ENCODE measurements at places on chromosomes 4 and X.
A peak's percentile ranks its signal among the peaks of the same experiment; 100 is the strongest.

GRCh38 chrX:86946569-86946968 is 571.0 kb upstream of the KLHL4 start:
- DNase-seq = no peak

GRCh38 chr4:152073351-152074087 is 312.7 kb upstream of the GATB start:
- DNase-seq = no peak

DNA sequence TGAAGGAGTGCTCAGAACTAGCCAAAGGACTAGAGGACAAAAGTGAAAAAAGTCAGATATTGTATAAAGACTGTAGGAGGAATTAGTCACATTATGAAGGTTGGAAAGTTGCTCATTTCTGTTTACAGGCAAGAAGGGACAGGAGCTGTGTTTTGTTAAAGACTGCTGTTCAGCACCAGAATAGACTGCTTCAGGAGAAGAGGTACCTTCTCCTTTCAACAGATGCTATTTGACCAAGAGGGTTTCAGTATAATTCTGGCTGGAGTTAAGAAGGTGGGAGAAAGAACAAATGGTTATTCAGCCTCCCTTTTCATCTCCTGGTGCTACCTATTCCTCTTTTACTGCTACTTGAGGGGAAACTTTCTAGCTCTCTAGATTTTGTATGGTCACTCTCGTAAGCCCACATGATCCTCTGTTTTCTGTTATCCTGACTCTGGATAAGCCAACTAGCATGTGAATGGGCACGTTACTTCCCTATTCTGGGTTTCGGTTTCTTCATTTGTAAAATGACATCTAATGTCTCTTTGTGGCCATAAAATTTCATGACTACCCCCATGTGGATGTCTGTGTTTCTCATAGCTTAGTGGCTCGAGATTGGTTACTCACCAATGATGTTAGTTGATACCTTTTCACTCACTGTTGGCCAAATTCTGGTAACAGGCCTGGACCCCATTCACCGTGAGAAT is 68.9 kb downstream of the SH2D1A start:
- DNase-seq = no peak

DNA sequence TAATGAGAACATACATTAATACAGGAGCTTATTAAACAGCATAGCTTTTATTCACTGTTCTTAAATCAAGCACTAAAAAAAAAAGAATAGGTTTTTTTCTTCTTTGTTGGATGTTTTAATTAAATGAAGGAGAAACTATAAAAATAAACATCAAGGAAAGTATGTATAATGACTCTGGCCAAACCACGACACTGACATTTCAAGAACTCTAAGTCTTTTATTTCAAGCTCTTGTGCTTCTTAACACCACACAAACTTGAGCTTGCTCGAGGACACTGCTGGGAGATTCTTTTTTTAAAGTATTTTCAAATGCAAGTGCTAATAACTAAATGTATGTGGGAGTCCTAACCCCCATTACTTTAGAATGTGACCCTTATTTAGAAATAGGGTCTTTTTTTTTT is 204.9 kb upstream of the PPARGC1A start:
- no peak for DNase-seq

GRCh38 chr4:14768449-14768848 is 233.8 kb upstream of the CPEB2 start:
- DNase-seq = no peak

DNA sequence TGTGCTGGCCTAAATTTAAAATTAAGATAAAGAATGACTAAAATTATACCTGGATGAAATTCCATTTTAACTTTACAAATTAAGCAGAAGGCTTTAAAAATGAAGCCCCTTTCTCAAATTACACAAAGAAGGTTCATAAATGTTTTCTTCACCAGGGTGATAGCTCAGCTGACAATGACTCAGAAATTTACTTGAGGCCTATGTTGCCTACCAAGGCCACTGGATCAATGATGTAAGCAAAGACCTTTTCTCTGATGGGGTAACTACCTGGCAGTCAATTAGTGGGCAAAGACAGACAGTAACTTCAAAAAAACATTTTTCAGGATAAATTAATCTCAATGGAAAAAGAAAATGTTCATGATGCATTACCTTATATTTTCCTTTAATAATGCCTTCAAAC is 23.9 kb upstream of the GPR34 start:
- DNase-seq = no peak

DNA sequence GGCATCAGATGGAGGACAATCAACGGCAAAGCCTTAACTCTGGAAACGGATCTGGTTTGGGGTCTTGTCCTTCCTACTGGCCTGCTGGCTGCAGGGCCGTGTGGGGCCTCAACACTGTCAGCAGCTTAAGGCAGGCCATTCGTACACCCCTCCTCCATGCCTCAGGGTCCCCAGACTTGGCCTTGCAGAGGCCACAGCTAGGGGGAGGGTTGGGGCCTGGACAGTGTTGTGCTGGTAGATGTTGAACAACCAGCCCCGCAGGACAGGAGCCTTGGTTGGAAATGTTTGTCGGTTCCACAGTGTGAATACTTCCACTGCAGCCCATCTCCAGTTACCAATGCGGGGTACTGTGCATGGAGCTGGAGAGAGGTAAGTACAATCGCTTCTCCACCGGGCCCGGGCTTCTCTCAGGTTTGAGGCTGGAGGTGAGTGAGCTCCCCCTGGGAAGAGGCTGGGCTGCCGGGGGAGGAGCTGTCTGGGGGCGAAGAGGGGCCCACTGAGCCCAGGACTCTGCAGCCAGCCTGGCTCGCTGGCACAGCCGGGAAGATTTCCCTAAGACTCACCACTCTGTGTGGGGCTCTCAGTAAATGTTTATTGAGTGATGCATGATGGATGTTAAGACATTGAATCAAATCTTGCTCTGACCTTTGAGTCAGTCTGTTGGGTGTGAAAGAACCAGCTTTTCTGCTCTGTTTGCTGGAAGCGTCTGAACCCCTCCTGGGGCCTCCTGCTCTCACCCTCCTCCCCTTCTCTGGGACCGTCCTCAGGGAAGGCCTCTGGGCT is 19.7 kb upstream of the GPR78 start:
- no peak for DNase-seq

GRCh38 chr4:38946919-38947318 is 79.3 kb downstream of the FAM114A1 start:
- DNase-seq = no peak

GRCh38 chr4:151643564-151643963 is 117.2 kb downstream of the GATB start:
- no peak for DNase-seq

GRCh38 chrX:105837232-105837631 is 14.9 kb downstream of the NRK start:
- peak; percentile 0 for DNase-seq

DNA sequence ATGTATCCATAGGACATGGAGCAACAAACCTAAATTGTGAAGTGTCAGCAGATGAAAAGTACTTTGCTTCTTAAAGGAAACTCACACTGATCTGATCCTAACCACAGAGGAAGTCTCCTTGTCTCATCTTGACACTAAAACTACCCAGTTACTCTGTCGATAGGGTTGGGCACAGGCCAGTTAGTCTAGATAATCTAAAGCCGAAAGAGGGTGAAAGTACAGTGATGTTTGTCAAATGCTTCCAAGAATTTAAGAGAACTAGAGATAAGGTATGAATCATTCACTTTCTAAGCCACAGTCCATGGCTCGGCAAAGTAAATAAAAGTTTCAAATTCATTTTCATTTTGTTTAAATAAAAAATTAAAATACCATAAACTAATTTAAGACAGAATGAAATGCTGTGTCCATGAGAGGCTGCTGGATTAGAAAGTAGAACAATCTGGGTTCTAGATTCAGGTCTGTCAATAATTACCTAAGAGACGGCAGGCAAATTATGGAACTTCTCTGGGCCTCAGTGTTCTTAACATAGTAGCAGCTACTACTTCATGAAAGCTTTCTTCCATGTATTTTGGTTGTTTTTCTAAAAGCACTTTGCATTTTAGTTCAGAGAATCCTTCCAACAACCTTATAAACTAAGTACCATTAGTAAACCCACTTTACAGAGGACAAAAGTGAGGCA is 176.7 kb downstream of the LDB2 start:
- no peak for DNase-seq

GRCh38 chrX:68492583-68492982 is 6.3 kb upstream of the YIPF6 start:
- no peak for DNase-seq

- no peak for DNase-seq
These were observed 107.1 kb downstream of the TMEM131L start for GRCh38 chr4:153573221-153573620.

GRCh38 chrX:68835104-68835442 is 6.3 kb downstream of the EFNB1 start:
- DNase-seq = no peak

- DNase-seq = no peak
These were observed 63.0 kb upstream of the ENPP6 start for GRCh38 chr4:184280591-184281071.

DNA sequence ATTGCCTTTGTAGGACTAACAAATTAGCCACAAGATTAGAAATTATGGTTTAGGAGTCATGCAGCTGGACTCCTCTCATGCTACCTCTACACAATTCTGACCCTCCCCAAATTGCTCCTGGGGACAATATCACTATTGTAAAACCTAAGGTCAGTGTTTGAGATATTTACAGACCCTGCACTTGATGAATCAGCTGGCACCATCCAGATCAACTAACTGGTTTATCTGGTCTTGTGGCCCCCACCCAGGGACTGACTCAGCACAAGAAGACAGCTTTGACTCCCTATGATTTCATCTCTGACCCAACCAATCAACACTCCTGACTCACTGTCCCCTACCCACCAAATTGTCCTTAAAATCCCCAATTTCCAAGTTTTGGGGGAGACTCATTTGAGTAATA is 192.4 kb downstream of the STPG2 start:
- no peak for DNase-seq

DNA sequence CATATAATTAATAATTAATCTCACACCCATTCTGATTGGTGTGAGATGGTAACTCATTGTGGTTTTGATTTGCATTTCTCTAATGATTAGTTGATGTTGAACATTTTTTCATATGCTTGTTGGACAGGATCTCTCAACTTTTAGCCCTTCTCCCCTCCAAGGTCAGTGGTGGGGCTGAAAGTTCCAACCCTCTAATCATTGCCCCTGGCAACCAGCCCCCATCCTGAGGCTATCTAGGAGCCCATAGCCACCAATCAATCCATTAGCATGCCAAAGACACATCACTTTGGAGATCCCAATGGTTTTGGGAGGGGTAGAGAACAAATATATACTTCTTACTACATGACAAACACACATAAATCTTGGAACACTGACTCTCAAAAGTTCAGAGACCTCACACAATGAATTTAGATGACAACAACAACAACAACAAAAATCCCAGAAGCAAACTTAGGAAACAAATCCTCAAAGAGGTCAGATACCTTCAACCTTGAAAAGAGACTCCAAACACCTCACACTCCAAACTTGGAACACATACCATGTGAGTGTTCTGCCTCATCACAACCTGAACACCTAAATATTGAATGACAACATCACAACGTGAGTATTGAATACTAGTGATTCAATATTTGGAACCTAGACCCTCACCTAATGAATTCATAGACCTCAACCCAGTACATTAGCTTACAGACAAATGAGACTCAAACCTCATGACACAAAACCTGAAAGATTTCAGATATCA is 19.0 kb upstream of the PAGE4 start:
- no peak for DNase-seq

DNA sequence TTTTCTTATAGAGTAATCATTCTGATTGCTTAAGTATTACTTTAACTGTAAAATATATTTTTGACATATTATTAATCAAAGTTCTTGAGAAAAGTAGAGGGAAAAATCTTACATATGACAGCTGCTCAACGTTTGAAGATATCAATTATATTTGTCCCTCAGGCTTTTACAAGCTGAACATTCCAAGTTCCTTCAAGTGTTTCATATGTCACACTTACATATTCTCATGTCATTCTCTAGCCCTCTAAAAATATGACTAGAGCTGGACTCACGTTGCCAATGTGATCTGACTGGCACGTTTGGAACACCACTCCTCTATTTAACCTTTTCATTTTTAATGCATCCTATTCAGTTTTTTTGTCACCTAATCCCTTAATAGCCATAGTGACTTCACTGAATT is 492.9 kb downstream of the PCDH18 start:
- DNase-seq = no peak
